Left lung (tissue), 14 donors: ENCODE measurements at places on chromosomes 6 and 20. TPM values are rescaled to one million over a fixed set of nuclear protein-coding genes. Genes with fewer than 3 reads are reported as not detected.

TNFAIP3 gene
- polyA plus RNA-seq = 19.0 TPM

MYT1 gene
- polyA plus RNA-seq = 0.31 TPM

GRCh38 chr6:109738255-109738654 is 47.2 kb downstream of the FIG4 start:
- no peak for DNase-seq

- DNase-seq = no peak
These were observed 69.4 kb upstream of the MYLIP start for GRCh38 chr6:16059496-16059895.

DNA sequence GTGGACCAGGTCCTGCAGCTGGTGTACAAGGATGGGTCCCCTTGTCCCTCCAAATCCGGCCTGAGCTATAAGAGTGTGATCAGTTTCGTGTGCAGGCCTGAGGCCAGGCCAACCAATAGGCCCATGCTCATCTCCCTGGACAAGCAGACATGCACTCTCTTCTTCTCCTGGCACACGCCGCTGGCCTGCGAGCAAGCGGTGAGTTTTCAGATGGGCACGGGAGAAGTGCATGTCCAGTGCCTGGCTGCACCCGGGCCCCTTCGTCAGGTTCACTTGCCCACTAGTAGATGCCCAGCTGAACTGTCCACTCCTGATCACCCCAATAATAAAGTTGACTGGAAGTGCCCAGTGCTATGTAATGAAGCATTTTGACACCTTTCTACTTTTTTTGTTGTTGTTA is 48.3 kb upstream of the SLC22A1 start:
- DNase-seq = no peak

DNA sequence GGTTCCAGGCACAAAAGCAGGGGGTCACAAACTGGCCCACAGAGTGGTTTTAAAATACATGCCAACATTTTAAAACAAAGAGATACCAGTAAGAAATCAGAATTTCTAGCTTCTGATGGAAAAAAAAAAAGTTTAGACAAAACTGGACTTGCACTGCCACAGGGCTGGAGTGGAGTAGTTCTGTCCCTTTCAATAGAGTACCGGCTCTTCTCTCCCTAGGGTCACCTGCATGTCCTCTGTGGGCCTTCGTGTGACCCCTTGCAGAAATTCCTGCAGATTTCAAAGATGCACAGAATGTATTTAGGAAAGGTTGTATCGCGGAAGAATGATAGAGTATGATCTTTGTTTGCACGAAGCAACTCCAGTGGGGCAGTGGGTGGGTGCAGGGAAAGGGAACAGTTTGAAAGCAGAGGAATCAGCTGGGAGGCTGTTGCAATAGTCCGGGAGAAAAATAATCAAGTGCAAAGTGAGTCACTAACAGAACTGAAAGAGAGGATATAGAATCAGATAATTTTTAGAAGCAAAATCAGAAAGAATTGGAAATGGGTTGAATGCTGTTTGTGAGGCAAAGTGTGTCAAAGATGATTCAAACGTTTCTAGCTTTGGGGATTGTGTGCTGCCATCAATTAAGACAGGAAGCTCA is 97.3 kb upstream of the STXBP5 start:
- peak; percentile 35 for DNase-seq

DNA sequence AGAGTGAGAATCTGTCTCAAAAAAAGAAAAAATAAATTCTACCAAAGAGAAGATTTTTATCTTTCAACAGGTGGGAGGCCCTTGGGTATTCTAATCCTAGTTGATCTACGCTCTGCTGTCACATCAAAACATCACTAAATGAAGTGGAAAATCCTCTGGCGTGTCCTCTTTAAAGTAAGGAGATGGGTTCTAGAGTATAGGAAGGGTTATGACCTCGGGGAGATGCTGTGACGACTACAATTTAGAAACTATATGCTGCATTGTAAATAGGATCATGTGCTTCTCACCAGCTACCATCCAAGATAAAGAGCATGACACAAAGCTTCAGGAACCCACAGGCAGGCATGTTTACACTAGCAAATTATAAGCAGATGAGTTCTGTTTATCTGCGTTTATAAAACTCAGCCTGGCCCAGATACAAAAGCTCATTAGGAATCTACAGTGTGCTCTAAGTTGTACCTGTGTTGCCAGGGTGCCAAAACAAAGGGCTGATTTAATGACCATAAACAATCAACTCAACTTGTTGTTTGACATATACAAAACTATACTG is 197.1 kb upstream of the PLN start:
- no peak for DNase-seq

- no peak for DNase-seq
These were observed 338.4 kb upstream of the IRAK1BP1 start for GRCh38 chr6:78528926-78529325.

DNA sequence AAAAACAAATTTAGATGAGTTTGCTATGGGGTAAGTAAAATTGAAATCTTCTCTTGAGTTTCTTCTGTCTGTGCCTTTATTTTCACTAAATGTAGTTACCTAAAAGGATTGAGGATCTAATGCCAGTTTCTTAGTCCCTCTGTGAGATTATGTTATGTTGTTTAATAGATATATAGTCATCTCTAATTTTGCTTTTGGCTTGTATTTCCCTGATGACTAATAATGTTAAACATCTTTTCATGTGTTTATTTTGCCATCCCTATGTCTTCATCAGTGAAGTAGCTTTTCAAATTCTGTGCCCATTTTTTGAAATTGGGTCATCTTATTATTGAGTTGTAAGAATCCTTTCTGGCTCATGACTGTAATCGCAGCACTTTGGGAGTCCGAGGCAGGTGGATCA is 13.7 kb downstream of the QRSL1 start:
- DNase-seq = no peak

DNA sequence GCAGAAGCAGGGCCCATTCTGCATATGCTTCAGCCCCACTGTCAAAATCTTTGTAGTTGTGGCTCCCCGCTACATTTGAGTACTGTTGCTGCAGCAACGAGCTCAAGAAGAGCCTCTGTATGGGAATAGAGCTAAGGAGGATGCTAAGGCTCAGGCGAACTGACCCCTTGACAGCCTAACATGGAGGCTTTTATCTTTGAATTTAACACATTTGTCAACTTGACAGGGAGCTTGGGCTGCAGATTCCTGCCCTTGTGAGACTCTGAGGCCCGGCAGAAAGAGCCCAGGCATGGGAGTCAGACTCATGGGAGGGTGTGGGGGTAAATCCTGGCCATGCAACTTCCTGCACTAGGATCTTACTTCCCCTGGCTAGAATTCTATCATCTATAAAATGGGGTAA is 278.7 kb upstream of the CITED2 start:
- DNase-seq = no peak

MDFI gene
- 101 TPM for polyA plus RNA-seq

DNA sequence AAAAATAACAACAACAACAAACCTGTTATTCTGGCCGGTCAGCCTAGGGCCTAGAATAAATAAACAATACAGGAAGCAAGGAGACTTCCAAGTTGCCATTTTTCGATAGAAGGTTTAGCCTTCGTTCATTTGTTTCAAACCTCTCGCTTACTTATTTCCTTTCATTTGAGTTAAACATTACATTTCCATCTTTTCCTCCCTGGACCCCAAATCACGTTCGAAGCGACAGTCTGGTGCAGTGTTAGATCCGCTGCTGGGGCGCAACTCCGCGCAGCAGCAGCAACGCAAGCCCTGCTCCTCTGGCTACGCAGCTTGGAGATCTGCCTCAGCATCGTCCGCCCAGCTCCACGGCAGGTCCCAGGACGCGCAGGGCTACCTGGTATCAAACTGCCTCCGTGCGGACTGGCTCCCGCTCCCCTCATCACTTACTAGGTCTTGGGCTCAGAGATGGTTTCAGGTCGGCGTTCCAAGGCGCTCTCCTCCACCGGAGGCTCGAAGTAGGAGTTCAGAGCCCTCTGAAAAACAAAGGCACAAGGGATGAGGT is 530 bp downstream of the TDP2 start:
- DNase-seq = peak; percentile 82

DNA sequence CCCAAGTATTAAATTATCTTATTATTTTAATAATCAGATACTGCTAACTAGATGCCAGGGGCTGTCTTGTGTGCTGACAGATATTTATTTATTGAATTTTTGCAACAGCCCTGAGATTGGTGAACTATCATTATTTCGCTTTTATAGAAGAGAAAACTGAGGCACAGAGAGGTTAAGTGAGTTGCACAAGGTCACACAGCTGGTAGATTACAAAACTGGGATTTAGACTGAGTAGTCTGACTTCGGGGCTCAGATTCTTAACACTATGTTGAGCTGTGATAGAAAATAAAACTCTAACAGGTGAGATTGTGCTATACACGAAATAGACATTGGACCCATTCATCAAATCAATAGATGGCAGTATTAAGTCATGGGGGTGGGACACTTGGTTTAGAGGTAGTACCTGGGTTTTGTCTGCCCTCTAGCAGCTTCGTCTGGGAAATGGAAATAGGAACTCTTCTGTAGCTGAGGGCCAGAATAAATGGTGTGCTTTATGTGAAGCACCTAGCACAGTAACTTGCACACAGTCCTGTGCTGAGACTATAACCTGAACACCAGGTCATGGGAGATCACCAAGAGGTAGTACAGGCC is 113.4 kb downstream of the B3GAT2 start:
- DNase-seq = no peak

DNA sequence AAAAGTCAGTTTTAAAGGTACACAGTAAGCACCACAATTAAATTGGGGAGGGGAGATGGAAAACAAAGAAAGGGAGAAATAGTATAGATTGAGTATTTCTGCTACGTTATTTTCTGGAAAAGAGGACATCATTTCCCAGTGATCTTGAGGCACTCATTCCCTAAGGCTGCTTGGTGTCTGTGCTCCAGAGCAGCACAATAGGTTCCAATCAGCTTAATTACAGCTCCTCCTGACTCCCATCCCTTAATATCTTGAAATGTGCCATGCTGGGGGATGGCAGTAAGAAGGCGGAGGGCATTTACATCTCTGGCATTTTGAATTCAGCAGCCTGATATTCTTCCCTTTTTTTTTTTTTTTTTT is 39.5 kb upstream of the BEND3 start:
- no peak for DNase-seq

KCNK15 gene
- polyA plus RNA-seq = not detected

PAK5 gene
- polyA plus RNA-seq = 0.44 TPM

- DNase-seq = no peak
These were observed 250.1 kb downstream of the ATXN1 start for GRCh38 chr6:16511040-16511660.

DNA sequence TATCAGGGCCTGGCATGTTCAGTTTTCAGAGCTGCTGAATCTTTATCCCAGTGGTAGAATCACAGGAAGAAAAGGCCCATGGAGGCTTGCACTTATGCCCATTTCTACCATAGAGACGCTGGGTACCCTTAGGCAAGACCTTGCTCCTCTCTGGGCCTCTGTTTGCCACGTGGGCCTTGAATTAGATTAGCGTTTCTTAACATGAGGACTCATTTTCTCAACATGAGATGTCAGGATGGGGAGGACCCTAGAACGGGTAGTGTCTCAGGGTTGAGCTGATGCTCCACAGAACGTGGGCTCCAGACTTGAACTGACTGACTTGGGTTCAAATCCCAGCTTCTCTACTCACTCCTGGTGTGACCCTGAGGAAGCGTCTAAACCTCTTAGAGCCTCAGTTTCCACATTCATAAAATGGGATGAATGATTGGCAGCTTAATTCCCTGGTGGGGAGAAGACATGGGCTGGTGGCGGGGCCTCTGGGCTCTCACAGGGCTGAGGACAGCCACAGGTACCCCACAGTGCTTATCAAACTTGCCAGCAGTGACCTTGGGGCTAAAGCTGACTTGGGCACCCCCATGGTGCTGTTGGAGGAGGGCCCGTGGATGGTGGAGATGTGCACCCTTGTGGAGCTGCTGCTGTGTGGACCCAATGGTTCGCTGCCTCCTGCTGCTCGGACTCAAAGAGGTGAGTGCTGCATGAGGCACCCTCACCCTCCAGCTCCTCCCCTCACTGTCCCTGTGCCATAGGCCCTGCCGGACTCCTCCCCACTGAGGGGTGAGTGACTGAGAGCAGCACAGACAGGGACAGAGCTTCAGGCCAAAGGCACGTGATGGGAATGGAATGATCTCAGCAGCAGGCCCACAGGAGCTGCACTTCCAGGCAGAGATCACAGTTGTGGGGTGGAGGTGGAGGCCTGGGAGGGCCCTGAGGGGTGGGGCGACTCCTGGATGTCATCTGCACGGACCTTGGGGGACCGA is 28.2 kb downstream of the SUN5 start:
- DNase-seq = no peak

DNA sequence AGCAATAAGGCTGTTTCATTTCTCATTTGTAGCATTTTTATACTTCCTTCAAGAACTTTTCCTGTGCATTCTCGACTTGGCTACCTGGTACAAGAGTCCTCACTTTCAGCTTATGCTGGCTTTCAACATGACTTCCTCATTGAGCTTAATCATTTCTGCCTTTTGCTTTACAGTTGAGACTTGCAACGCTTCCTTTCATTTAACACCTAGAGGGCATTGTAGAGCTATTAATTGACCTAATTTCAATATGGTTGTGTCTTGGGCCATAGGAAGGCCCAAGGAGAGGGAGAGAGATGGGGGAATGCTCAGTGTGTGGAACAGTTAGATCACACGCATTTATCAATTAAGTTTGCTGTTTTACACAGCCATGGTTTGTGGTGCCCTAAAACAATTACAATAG is 37.2 kb downstream of the SLC22A2 start:
- no peak for DNase-seq

CASS4 gene
- 20.6 TPM for polyA plus RNA-seq
